ENCODE measurements at places on chromosomes 7 and 10. TPM values are rescaled to one million over a fixed set of nuclear protein-coding genes. Genes with fewer than 3 reads are reported as not detected.

GRCh38 chr10:43336061-43336460 lies 35.4 kb upstream of the FXYD4 start:
- H3K36me3 ChIP-seq, result no peaks in the 10 kb centered on the region
- no peak overlapping the region for H3K4me3 ChIP-seq
- 0 out of 2 replicates have a peak, but pooled peaks cover 3% of the 10 kb centered on the region for H3K4me1 ChIP-seq
- H3K27ac ChIP-seq, result no peak overlapping the region

DNA sequence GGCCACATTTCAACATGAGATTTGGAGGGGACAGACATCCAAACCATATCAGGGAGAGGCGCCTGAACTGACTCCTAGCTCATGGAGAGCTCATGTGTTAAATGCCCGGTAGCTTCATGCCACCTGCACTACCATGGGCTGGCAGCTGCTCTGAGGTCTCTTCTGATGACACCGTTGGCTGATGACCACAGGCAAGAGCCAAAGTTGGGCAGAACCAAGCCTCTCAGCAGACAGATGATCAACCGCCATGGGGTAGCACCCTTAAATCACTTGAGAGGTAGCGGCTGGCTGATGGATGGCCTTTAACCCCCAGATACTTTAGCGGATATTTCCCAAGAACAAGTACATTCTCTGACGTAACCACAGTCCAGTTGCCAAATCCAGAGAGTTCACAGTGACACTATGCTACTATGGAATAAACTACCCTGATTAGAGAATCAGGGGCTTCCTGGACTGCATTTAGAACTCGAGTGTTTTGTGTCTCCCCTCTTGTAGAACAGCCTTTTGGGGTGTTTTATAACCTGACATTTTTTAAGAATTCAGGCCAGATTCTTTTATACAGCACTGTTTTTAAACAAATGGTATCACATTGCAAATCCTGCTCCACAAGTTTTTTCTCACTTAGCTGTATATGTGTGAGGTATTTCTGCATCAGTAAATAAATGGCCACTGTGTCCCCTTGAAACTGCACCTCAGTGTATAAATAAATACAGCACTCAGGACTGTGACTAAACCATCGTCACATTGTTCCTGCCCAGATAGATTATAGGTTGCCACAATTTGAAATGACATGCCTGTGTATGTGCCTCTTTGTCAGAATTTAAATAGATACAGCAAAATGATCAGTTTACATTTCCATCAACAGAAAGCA lies 30.8 kb upstream of the DRGX start:
- no peaks in the 10 kb centered on the region for H3K4me1 ChIP-seq
- no peaks in the 10 kb centered on the region for H3K27me3 ChIP-seq

DNA sequence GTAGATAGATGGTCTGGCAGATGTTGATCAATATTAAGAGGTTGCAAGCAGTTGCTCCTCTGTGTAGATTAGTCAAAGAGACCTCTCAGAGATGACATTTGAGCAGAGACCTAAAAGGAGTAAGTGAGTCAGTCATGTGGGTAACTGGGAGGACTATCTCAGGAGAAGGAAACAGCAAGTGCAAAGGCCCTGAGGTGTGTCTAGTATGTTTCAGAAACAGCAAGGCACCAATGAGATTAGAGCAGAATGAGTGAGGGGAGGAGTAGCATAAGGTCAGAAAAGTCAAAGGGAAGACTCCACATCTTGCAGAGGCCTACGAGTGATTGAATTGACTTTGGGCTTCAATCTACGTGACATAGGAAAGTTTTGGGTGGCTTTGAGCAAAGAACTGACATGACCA lies 89.8 kb upstream of the COL1A2 start:
- no peak for DNase-seq
- no peaks in the 10 kb centered on the region for H3K27me3 ChIP-seq
- H3K4me1 ChIP-seq, result peaks cover 9% of the 10 kb centered on the region
- no peak overlapping the region for H3K27ac ChIP-seq
- no peak overlapping the region for H3K4me3 ChIP-seq

DNA sequence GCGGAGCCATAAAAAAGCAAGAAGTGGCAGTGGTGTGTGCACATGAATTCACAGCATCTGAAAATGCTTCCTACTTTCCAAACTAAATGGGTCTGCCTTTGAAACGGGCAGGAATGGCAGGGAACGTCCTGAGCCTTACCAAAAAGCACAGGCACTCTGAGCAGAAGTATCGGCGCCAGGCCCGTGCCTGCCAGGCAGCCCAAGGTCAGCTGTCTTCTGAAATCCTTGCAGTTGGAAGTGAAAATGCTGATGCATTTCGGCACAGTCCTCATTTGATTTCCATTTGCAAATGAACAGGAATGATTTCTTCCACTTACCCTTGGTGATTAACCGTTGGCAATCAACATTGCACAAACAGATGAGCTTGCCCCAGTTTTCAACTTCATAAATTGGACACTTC lies 47.6 kb upstream of the MNX1 start:
- H3K27me3 ChIP-seq, result no peaks in the 10 kb centered on the region
- no peak overlapping the region for H3K27ac ChIP-seq
- no peaks in the 10 kb centered on the region for H3K4me1 ChIP-seq
- H3K36me3 ChIP-seq, result no peaks in the 10 kb centered on the region
- no peak overlapping the region for H3K4me3 ChIP-seq

DNA sequence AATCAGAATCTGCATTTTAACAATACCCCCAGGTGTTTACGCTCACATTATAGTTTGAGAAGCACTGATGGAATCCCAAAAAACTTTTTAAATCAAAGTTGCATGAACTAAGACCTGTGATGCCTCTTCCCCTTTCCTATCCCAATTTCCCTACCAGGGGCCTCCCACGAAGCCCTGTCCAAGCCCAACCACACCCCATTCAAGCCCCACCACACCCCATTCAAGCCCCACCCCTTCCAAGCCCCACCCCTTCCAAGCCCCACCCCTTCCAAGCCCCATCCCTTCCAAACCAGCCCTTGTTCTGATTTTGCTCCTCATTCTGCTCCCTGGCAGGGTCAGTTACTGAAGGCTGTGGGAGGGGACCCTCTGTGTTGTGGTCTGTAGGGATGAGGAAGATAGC lies 9.8 kb upstream of the AQP1 start:
- H3K27me3 ChIP-seq, result no peaks in the 10 kb centered on the region
- no peak overlapping the region for H3K4me3 ChIP-seq
- H3K36me3 ChIP-seq, result no peaks in the 10 kb centered on the region
- no peaks in the 10 kb centered on the region for H3K4me1 ChIP-seq
- DNase-seq, result no peak
- H3K27ac ChIP-seq, result no peak overlapping the region

DNA sequence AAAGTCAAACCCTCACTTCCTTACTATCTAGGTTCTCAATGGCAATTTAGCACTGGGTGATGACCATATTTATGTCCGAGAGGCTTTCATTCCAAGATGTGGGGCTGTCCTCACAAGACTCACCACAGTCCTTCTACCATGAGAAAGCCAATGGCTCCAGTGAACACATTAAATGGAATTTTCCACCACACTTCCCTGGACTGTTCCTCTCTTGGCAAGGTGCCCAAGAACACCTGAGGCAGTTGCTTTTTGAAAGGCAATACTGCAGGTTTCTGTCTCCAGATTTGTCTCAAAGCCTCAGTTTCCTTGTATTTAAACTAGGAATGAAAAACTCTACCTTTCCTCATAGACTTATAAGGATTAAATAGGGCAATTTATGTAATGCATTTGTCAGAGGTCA lies 24.2 kb downstream of the AFAP1L2 start:
- H3K4me3 ChIP-seq, result no peak overlapping the region
- DNase-seq, result no peak
- H3K27me3 ChIP-seq, result no peaks in the 10 kb centered on the region
- H3K27ac ChIP-seq, result no peak overlapping the region
- no peaks in the 10 kb centered on the region for H3K36me3 ChIP-seq

- H3K27ac ChIP-seq, result no peak overlapping the region
- no peak overlapping the region for H3K4me3 ChIP-seq
These were observed 58.2 kb downstream of the CAMK2B start for GRCh38 chr7:44267178-44267577.

Gene CNPY1
- total RNA-seq, result not detected

Gene GRM3
- 0.15 TPM for total RNA-seq

Gene TLX1
- total RNA-seq, result not detected

Gene ACHE
- total RNA-seq, result 5.7 TPM

Data from H9 (cell line).